ENCODE measurements at places on chromosomes 2 and 18. TPM values are rescaled to one million over a fixed set of nuclear protein-coding genes. Genes with fewer than 3 reads are reported as not detected.
A peak's percentile ranks its signal among the peaks of the same experiment; 100 is the strongest.

Gene AQP12A
- not detected for polyA plus RNA-seq

Gene WIPF1
- 95.5 TPM for polyA plus RNA-seq

Gene CDH2
- polyA plus RNA-seq, result not detected

Gene ALPG
- not detected for polyA plus RNA-seq

Gene PLGLB2
- polyA plus RNA-seq, result 0.93 TPM

Gene TMEM198
- polyA plus RNA-seq, result not detected

Gene PROM2
- polyA plus RNA-seq, result not detected

Gene COLEC12
- polyA plus RNA-seq, result not detected

Gene CSRNP3
- not detected for polyA plus RNA-seq

- DNase-seq, result no peak
These were observed 12.4 kb downstream of the YWHAQ start for GRCh38 chr2:9618410-9618809.

- no peak for DNase-seq
These were observed 1396.9 kb upstream of the NXPH2 start for GRCh38 chr2:140177086-140177485.

GRCh38 chr2:209648714-209649113, 122.9 kb upstream of the UNC80 start:
- DNase-seq, result no peak

DNA sequence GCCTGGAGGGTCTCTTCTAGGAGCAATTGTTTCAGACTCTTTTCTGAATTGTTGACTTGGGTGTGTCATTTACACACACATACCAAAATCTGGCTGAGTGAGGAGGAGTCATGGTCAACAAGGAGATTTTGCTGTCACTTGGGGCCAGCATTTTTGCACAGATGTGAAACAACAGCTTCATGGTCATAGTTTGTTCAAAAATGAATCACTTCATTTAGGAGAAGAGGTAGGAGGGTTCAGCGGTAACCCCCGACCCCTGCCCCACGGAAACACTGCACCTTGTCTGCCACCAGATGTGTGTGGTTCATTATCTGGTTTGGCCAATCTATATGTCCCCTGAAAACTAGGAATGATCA, 42.2 kb downstream of the LBH start:
- DNase-seq, result no peak

GRCh38 chr18:62713651-62714247, 1.6 kb upstream of the PHLPP1 start:
- no peak for DNase-seq

DNA sequence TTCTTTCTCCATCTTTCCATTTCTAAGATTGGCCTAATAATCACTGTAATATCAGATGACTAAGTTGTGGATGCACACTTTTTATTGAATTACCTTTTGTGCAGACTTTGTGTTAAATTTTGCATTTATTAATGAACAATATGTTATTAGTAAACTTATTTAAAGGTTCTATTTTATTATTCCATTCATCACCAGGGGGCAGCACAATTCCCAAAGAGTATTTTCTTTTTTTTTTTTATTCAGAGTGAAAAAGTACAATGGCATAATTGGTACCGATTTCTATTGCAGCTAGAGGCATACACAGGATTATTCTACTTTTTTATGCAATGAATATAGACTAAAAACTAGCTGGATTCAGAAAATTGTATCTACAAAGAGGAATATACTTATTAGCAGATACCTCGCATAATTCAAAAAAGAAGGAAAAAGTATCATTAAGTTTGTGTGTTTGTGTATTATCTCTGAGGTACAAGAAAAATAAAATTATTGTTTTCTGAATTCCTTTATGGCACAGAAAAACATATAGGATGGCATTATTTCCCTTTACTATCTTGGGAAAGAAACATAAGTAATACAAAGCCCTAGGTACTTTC, 390.6 kb downstream of the ERBB4 start:
- no peak for DNase-seq

- no peak for DNase-seq
These were observed 77.5 kb upstream of the LRATD1 start for GRCh38 chr2:14554849-14555545.

GRCh38 chr2:134202371-134202770, 51.5 kb upstream of the MGAT5 start:
- DNase-seq, result no peak

DNA sequence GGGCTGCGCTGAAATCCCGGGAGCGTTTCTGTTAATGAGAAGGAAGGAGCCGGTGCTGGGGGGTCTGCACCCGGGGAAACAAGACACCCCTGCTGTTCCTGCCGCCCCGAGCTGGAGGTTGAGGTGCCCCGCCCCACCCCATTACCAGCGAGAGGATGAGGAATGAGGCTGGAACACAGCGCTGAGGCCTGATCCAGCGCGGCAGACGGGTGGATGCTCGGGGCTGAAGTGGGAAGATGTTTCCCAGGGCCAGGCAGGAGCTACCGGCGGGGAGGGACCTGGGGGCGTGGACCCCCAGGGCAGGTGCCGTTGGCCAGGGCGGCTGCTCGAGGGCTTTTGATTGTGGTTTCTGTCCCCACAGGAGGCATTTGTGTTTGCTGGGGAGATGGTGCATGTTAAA, 134.3 kb upstream of the CTDP1 start:
- no peak for DNase-seq

DNA sequence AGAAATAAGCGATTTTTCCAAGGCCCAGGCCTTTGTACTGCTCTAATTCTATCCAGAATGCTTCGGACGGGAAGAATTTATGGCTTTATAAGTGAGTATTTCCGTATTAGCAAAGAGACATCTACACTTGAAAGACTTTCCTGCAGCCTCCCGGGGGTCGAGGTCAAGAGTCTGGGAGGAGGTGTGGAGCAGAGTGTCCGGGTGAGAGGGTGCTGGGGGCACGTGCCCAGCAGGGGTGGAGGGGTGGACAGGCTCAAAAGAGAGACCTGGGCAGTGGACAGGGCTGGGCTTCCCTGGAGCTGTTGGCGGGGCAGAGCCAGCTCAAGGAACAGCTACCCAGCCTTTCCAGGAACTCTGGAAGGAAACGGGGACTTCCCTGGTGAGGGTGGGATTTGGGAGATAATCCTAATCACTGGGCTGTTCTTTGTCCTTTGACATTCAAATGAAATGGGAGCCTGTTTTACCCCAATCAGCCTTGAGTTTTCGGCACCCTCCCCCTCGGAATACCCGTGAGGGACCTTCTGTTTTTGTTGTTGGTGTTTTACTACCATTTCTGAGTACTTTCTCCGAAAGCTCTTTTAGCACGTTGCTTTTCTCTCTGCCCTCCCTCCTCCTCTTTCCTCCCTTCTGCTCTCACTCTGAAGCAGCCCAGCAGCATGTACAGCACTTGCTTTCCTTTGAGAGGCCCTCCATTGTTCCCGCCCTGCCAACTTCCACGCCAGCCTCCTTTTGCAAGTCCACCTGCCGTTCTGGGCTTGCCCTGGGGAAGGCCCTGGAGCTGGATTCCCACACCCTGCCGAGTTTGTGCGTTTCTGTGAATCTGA, 164.7 kb downstream of the AGAP1 start:
- DNase-seq, result peak; percentile 7

DNA sequence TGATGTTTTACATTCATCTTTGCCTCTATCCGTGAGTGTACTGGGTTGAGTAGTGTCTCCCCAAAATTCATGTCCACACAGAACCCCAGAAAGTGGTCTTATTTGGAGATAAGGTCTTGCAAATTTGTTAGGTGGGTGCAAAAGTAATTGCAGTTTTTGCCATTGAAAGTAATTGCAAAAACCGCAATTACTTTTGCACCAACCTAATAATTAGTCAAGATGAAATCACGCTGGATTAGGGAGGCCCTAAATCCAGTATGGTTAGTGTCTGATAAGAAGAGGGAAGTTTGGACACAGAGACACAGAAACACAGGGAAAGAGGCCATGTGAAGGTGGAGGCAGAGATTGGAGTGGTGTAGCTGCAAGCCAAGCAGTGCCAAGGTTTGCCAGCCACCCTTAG, 57.8 kb upstream of the SPRED2 start:
- no peak for DNase-seq

- no peak for DNase-seq
These were observed 450.4 kb upstream of the TCF4 start for GRCh38 chr18:56038171-56039030.
